Osteocyte (in vitro differentiated cells): ENCODE measurements at places on chromosomes 7 and 10.

GRCh38 chr7:153002572-153002971, 243.0 kb downstream of the ACTR3B start:
- DNase-seq: no peak

DNA sequence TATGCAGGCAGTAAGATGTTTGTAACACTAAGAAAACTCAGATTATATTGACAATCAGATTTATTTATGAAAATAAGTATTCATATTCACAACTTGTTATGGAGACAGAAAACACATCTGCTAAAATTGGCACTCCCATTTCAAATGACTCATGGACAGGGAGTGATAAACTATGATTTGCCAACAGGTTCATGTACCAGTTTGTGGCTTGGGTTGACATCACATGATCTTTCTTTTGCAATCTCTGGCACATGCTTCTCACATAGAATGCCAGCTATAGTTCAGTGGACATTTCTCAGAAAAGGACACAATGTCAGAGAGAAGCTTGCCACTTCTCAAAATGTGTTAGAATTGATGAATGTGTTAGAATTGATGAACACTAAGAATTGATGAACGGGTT, 663.2 kb upstream of the ANKRD30A start:
- DNase-seq: no peak

DNA sequence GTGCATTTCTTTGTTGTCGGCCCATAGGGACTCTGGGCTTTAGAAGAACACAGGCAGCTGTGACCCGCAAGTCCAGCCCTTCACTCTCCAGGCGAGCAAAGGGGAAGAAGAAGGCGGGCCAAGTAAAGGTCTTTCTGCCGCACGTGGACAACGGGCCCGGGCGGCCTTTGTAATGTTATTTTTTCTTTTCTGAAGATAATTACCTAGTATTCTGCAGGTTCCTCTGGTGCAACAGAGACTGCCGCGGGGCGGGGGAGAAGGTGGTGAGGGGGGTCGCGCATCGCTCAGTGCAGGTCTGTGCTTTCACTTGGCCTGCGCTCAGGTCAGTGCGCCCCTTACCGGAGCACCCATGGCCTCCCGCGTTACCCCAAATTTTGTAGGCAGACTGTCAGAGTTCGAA, 7.1 kb upstream of the TBX20 start:
- DNase-seq: no peak

GRCh38 chr10:4698075-4698474, 127.9 kb upstream of the AKR1E2 start:
- no peak for DNase-seq

DNA sequence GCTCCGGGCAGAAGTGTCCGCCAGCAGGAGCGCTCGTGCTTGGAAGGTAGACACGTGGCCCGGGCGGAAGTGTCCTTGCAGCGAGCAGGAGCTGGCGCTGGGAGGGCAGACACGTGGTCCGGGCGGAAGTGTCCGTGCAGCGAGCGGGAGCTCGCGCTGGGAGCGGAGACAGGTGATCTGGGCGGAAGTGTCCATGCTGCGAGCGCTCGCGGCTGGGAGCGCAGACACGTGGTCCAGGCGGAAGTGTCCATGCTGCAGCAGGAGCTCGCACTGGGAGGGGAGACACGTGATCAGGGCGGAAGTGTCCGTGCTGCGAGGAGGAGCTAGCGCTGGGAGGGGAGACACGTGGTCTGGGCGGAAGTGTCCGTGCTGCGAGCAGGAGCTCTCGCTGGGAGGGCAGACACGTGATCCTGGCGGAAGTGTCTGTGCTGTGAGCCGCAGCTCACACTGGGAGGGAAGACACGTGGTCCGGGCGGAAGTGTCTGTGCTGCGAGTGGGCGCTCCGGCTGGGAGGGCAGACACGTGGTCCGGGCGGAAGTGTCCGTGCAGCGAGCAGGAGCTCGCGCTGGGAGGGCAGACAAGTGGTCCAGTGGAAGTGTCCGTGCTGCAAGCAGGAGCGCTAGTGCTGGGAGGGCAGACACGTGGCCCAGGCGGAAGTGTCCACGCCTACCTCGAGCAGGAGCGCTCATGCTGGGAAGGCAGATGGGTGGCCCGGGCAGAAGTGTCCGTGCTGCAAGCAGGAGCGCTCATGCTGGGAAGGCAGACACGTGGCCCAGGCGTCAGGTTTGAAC, 41.1 kb upstream of the PRKAR1B start:
- no peak for DNase-seq

GRCh38 chr7:152975076-152975475, 215.5 kb downstream of the ACTR3B start:
- no peak for DNase-seq

DNA sequence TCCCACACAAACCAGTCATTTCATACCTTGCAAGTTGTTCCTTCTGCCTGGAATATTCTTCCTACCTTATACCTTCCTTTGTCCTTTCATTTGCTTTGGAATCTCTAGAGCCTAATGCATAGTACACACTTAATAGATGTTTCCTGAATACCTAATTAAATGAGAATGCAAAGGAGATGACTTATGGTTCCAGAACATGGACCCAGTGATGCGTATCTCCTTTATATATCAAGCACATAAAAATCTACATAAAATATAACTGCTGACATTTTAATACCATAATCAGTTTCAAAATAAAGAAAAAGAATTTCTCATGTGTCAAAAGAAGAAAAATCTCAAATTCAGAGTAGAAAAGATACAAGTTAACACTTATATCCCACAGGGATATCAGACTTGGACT, 110.6 kb upstream of the ASAH2 start:
- DNase-seq: no peak

- no peak for DNase-seq
Measured at GRCh38 chr10:6239213-6239991, 36.7 kb downstream of the PFKFB3 start.

- DNase-seq: no peak
Measured at GRCh38 chr7:117946151-117946633, 73.0 kb upstream of the CTTNBP2 start.

DNA sequence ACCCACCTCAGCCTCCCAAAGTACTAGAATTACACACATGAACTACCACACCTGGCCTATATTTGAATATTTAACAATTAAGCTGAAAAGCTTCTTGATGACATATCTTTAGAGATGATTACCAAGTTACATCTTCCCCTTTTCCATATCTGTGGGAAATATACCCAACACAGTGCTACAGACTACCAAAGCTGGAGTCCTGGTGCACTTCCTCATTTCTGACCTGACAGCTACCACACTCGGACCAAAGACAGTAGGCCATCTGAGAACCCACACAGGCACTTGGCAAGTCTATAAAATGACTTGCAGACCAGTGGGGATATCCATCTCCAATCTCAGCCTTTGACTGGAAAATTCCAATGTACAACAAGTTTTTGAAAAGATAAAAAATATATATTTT, 270.4 kb upstream of the KLF14 start:
- no peak for DNase-seq

DNA sequence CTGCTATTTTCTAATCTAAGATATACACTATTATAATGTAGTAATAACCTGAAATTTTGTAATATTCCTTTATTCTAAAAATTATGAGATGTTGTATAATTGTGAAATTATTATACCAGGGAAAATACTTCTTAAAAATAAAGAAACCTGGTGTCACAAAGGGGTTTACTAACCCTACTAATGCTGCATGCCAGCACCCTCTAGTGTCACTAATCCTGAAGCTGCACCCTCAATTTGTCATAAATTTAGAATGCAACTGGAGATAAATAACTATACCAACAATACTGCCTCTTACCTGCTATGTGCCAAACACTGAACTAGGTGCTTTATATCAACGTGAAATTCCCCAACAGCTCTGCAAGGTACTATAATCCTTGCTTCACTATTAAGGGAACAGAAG, 30.8 kb downstream of the TM9SF3 start:
- DNase-seq: no peak

- DNase-seq: no peak
Measured at GRCh38 chr7:35035511-35035961, 1.7 kb downstream of the DPY19L1 start.

DNA sequence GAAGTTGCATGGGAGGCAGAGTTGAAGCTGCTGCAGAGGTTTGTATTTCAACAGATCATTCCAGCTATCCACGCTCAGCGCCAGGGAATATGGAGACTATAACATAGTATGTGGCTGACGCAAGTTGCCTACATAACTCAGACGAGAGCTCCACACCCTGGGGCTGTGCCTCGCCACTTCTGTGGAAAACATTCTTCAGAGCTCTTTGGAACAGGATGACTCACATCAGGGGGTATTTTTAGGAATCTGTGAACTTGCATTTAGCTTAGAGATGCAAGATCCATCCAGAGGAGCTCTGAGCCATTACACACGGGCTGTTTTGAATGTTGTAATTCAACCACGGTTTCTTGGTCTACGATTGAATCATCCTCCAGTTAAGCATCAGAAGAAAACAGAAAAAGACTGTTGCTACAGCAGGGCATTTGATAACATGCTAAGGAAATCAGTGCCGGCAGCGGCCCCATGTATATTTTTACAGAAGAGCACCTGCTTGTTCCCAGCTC, 481.5 kb upstream of the AKR1E2 start:
- peak; percentile 96 for DNase-seq

- no peak for DNase-seq
Measured at GRCh38 chr7:148400101-148400500, 190.5 kb upstream of the C7orf33 start.

DNA sequence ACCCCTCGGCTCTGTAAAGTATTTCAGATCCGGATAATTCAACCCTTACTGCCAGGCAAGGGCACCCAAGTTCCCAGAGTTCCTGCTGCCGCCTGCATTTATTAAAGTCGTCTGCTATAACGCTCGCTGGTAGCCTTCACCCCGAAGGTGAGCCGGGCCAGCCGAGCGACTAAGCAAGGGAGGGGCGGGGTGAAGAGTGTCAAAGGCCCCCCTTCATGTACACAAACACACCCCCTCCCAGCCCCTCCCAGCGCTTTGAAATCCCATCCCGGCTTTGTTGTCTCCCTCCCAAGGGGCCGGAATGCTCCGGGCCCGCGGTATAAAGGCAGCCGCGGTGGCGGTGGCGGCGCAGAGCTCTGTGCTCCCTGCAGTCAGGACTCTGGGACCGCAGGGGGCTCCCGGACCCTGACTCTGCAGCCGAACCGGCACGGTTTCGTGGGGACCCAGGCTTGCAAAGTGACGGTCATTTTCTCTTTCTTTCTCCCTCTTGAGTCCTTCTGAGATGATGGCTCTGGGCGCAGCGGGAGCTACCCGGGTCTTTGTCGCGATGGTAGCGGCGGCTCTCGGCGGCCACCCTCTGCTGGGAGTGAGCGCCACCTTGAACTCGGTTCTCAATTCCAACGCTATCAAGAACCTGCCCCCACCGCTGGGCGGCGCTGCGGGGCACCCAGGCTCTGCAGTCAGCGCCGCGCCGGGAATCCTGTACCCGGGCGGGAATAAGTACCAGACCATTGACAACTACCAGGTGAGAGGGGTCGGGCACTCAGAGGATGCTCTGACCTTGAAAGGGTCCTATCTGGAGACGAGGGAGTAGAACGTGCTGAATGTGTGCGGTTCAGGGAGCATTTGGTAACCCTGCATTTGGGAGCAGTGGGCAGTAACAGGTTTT, at the start of gene DKK1:
DKK1 (plus strand) TSS at position 349 of the 889 bp plus-strand sequence; CDS start at position 503, 154 bp downstream.
- peak; percentile 93 for DNase-seq

DNA sequence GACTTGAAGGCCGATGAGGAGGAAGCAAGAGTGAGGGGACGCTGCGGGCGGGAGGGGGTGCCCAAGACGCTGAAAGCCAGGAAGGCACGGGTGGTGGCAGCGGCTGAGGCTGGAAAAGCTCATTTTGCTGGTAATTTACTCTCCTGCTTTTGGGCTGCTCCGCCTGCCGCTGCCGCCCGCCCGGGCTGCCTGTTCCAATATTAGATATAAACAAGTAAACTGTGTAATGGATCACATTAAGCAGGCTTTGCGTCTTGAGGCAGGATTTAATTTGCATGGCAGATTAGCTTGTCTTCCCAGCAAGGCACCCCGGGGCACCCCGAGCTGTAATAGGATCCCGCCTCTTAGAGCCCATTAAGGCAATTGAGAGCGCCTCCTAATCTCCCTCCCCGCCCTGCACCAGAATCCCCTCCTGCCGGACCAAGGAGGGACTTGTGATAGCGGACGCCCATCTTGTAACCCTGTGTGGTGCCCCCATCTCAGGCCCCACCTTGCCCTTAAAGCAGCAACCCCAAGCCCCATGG, 46.1 kb upstream of the SLF2 start:
- no peak for DNase-seq

- peak; percentile 62 for DNase-seq
Measured at GRCh38 chr10:120580918-120581895, 124.2 kb downstream of the PLPP4 start.

GRCh38 chr10:24552346-24553016, 171.2 kb downstream of the ARHGAP21 start:
- peak; percentile 74 for DNase-seq

DNA sequence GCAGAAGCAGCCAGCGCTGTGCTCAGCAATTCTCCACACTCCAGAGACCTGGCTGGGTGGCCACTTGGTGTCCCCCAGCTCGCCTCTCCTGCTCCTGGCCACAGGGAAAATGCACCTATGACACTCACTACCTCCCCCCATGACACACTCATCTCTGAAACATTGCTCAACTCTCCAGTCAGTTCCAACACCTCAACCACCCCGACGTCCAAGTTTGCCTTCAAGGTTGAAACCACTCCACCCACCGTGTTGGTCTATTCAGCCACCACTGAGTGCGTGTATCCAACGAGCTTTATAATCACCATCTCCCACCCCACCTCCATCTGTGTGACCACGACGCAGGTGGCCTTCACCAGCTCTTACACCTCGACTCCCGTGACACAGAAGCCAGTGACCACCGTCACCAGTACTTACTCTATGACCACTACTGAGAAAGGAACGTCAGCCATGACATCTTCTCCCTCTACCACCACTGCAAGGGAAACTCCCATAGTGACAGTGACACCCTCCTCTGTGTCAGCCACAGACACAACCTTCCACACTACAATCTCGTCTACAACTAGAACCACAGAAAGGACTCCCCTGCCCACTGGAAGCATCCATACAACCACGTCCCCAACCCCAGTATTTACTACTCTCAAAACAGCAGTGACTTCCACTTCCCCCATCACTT, 2.7 kb downstream of the MUC3A start:
- no peak for DNase-seq

- peak; percentile 73 for DNase-seq
Measured at GRCh38 chr7:130149281-130150139, 55.7 kb downstream of the TMEM209 start.

- DNase-seq: no peak
Measured at GRCh38 chr10:1253523-1254353, 197.6 kb downstream of the WDR37 start.

GRCh38 chr10:114821915-114822443, 399 bp downstream of the FHIP2A start:
- peak; percentile 86 for DNase-seq

- peak; percentile 75 for DNase-seq
Measured at GRCh38 chr10:1488970-1489548, 248.3 kb downstream of the ADARB2 start.
